ENCODE measurements at places on chromosomes 6 and 20.

DNA sequence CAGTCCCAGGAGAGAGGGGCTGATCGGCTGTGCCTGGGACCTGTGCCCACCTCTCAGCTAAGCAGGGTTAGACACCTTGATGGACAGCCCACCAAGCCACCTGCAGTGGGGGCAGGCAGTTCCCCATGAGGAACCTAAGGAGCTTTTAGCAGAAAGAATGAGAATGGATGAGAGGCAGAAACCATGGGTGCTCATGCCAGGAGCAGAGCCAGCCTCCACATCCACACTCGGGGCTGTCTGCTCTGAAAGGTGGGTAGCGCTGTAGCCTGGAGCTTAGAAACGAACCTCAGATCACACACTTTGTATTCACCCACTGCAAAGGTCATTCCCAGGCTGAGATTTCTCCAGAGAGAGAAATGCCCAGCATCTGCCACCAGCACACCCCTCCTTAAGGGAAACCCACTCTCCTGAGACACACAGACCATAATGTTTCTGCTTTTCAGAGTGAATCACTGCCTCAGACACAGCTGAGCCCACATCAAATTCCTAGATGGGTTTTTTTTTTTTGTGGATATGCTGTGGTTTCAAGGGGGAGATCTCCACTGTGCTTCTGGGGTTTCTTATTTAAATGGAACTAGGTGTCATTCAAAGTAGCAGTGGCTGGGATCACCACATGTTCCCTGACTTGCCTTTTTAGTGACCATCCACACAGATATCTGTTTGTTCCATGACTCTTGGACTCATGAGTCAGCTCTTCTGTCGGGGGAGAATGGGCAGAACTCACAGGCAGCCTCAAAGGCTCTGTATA lies 218.9 kb downstream of the EYA2 start:
- DNase-seq = no peak

- DNase-seq = no peak
Observed at GRCh38 chr6:105270511-105270910, 90.7 kb upstream of the POPDC3 start.

- DNase-seq = no peak
Observed at GRCh38 chr6:27810768-27811450, 101.3 kb downstream of the OR2B2 start.

- no peak for DNase-seq
Observed at GRCh38 chr6:139722530-139722929, 348.1 kb upstream of the CITED2 start.

GRCh38 chr20:21702553-21703470 lies 2.7 kb upstream of the PAX1 start:
- no peak for DNase-seq
